ENCODE measurements at places on chromosomes 3 and 15.

DNA sequence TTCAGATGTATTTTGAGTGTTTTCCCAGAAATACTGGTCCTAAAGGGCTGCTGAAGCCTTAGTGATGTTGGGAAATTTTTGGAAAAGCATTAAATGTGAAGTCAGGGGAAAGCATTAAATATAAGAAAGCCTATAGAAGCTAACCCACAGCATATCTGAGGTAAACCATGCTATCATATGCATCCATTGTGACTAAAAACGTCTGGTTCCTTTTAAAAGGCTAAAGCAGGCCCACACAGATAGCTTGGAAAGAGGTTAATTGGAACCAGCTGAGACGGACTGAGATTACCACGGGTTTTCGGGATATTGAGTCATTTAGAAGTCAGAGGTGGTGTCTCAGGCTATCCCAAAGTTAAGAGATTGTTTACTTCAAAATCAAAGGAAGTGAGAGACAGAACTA is 78.2 kb downstream of the CYP19A1 start:
- DNase-seq, result no peak

DNA sequence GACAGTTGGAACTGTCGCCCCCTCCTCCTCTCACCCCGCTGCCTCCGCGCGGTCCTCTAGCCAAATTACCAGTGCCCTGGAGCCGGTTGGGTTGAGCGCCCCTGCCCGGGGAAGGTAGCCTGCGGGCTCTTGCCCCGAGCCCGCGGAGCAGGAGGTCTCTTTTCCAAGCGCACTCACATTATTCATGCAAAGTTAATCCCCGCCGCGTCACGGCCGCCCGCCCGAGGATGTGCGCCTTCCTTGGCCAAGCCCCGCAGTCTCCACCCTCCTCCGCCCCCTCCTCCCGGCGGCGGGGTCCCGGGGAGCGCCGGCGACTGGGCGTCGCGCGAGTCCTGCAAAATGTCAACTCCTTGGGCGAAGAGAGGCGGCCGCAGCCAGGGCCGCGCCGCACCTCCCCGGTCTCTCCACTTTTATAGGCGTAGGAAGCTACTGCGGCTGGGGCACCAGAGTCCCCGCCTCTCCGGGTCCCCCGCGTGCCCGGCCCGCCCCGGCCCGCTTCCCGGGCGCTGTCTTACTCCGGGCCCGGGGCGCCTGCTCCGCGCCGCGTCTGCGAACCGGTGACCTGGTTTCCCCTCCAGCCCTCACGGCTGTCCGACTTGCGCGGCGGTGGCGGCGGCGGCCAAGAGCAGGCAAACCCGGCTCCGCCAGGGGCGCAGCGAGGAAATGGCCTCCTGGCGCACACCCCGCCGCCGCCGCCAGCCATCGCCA is at the start of gene THRB:
Gene THRB (minus strand): TSS at position 233 of the 708 bp plus-strand sequence.
- peak; percentile 64 for DNase-seq

GRCh38 chr3:65660000-65660598 is 378.6 kb downstream of the MAGI1 start:
- no peak for DNase-seq

DNA sequence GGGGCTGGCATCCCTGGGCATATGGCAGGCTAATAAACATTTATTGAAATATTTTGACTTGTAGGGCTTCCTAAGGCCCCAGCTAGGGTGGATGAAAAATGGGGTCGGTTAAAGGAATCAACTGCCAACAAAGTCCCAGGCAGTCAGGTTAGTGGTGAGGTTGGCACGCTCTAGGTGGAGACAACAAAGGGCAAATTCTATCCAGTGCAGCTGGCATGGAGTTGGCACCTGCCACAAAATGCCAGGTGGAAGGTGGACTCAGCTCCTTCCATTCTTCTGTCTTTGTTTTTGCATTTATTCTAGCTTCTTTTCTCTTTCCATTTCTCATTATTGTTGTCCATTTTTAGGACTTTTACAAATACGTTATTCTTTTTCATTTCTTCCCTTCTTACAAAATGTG is 31.0 kb downstream of the LCMT2 start:
- no peak for DNase-seq

DNA sequence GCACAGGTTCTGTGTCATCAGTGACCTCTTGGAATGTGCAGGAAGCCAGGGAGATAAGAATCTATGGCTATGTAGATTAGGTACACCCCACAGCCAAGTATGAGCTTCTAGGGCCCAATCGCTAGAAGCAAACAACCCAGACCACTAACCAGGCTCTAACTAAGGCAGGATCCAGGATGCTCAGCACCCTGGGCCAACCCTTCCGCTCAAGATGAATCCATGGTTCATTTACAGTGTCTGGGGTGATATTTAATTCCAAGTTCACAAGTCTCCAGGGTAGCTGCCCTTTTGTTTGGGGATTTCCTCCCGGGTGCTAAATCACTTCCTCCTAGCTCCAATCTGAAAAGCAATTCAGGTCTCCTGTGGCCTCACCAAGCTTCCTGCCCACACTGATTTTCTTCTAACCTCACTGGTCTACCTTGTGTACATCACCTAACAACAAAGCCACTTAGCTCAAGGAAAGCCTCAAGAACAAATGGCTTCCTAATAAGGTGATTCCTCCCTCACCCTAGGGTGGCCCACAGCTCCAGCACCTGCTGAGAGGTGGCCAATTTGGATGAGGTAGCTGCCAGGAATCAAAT is 2.4 kb downstream of the EHD4 start:
- DNase-seq, result no peak

GRCh38 chr3:128269796-128270195 is 116.5 kb downstream of the EEFSEC start:
- no peak for DNase-seq

- DNase-seq, result no peak
Observed at GRCh38 chr15:69511015-69511414, 58.4 kb downstream of the RPLP1 start.

DNA sequence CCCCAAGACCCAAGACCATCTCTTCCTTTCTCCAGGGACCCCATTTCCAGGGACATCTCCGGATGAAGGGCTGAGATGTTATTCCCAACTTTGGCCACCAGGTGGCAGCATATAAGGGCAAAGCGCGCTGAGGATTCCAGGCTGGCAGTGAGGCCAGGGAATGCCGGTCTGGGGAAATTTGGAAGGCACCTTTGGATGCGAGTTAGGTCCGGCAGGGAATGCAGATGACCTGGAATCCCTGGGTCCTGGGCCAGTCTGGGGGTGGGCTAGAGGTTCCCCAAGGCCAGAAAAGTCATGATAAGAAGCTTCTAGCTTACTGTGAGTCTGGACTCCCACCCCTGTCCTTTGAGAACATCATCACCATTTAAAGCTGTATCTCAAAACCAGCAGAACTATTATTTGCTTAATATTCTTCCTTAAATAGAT is 1.6 kb upstream of the CHST13 start:
- DNase-seq, result peak; percentile 64

GRCh38 chr15:56496635-56497034 is 31.7 kb upstream of the MNS1 start:
- DNase-seq, result no peak

DNA sequence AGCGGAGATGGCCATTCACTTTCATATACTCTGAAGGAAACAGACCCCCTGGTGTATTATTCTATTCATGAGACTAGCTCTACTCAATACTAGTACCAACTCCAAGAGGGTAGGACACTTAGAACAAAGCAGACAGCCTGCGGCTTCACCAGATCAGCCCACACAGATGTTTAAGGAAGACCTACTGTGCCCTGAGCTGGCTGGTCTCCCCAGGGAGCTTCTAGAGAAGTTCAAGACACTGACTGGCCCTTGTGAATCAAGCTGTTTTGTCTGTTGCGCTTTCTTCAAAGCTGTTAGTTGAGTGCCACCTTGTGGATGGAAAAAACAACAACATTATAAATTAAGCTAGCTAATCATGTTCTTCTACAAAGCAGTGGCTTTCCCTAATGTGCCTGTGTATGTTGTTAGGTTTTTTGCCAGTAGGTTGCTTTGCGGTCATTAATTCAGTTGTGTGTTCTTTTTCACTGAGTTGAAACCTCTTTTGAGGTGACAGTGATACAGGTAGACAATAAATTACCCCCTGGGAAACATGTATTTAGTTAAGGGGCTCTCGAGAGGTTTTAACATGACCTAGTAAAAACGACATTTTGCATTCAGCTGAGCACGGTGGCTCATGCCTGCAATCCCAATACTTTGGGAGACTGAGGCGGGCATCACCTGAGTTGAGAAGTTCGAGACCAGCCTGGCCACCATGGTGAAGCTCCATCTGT is 64.2 kb upstream of the MYZAP start:
- no peak for DNase-seq

- DNase-seq, result no peak
Observed at GRCh38 chr3:81289676-81290075, 471.8 kb downstream of the GBE1 start.

- DNase-seq, result no peak
Observed at GRCh38 chr15:44081026-44082013, 113.8 kb downstream of the FRMD5 start.

GRCh38 chr15:29259233-29259632 is 10.4 kb downstream of the NSMCE3 start:
- no peak for DNase-seq

- DNase-seq, result no peak
Observed at GRCh38 chr3:104005815-104006214, 1360.9 kb upstream of the ALCAM start.

GRCh38 chr15:31405200-31405920 is 78.7 kb downstream of the KLF13 start:
- no peak for DNase-seq

DNA sequence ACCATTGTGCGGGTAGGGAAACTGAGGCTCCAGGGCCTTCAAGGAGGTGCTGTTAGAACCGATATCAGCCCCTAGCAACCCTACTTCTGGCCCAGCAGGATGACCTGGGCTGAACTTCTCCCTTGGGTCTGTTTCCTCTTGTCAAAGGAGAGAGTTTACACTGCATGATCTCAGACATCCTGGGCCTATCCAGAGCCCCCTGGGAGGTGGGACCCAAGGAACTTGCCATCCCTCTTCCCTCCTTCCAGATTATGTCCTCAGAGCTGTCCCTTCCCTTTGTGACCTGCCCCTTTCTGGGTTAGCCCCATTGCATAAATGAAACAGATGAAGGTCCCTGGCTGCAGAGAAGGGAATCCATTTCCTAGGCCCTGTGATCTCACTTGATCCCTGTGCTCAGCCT is 12.3 kb upstream of the DNAH1 start:
- DNase-seq, result no peak

- DNase-seq, result no peak
Observed at GRCh38 chr15:73812806-73813465, 59.8 kb upstream of the INSYN1 start.

DNA sequence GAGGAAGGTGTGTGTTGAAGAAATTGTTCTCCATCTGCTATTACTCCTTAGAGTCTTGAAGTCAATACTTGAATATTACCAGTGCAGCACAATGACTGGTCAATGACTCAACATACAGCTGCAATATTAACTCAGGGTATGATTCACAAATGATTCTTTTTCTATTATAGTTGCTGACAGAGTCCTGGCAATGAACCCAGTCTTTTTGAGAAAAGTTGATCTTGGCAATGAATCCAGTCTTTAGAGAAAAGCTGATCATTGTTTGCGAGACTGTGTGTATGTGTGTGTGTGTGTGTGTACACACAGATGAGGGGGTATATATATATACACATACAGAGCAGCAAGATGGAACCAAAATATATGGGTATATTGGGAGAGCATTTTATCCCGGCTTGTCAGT is 315.1 kb downstream of the ZNF385D start:
- DNase-seq, result no peak

DNA sequence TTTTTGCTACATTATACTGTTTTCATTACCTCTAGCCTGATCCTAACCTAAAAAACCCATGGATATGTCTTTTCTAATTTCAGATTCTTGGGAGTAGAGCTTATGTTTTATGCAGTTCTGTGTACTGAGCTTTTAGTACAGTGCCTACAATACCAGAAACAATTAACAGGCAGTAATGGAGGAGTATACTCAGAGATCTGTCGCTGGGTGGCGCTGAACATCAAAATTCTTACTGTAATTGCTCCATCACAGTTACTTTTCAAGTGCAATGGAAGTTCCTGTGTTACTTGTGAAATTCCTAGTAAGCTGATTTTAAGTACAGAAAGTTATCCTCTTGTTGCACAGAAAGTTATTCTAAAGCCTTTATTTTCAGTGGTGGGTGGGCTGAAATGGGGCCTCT is 66.9 kb downstream of the RNF13 start:
- peak; percentile 37 for DNase-seq

GRCh38 chr3:190862209-190863118 is at the start of gene GMNC:
Gene GMNC, minus strand, starts transcription at chr3:190862694. Its CDS starts 79 bp downstream, at chr3:190862615.
- DNase-seq, result peak; percentile 74

DNA sequence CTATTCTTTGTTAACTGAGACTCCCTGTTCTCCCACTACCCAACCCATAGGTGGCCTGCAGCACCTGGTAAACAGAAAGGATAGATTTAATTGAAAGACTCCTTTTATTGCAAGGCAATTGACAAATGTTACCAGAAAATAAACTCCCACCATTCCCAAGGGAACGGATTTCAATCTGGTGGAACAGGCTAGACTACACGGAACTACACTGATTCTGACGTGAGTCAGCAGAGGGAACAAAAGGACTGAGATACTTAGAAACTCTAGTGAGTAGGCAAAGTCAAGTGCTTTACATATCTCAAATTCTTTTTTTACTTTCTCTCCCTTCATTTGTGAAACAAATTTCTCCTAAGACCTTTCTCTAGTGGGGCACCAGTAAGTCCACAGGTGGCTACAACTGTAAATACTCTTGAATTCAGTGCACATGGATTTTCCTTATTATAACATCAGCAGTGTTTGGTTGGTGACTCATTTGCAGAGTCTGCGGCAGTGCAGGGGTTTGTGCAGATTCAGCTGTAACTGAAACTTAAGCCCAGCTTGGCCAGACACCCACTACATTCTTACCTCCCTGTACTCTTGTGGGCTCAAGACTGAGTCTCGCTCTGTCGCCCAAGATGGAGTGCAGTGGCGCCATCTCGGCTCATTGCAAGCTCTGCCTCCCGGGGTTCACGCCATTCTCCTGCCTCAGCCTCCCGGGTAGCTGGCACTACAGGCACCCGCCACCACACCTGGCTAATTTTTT is 34.3 kb upstream of the PLSCR2 start:
- DNase-seq, result no peak

DNA sequence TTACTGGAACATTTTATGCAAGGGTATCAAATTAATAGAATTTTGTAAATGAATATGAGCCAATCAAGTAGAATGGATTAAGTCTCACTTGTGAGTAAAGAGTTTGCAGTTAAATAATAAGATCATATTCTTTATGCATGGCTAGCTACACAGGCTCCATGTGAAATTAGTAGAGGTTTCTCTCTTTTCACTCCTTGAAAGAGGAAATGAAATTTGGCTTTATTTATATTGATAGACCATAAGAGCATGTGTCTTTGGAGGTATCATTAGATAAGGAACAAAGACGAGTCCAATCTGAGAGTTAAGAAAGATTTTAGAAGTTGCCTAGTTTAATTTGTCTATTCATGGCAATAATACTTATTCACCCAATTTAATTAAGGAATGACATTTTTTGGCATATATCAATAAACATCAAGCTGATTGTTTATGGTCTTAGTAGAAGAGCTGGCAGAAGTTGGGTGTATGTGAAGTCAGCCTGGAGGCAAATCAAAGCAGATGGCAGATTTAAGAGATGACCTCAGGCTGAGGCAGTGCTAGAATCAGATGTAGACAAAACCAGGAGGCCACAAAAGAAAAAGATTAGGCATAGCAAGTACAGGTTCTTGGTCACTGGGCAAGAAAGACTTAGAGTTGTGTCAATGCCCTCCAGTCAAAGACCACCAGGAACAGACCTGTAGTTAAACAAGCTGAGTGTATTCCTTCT is 406.5 kb upstream of the ARHGEF26 start:
- no peak for DNase-seq

Data from liver (tissue), 10 donors.